ENCODE measurements at places on chromosomes 12 and 14.

GRCh38 chr12:84607170-84607819 lies 305.3 kb downstream of the SLC6A15 start:
- H3K4me3 ChIP-seq: no peak overlapping the region
- H3K27me3 ChIP-seq: no peaks in the 10 kb centered on the region
- no peaks in the 10 kb centered on the region for H3K4me1 ChIP-seq

- H3K27me3 ChIP-seq: peaks cover 34% of the 10 kb centered on the region
- no peak overlapping the region for H3K27ac ChIP-seq
- no peak for DNase-seq
- no peaks in the 10 kb centered on the region for H3K4me1 ChIP-seq
- H3K36me3 ChIP-seq: no peaks in the 10 kb centered on the region
Measured at GRCh38 chr14:99675951-99676350, 8.1 kb upstream of the CYP46A1 start.

GRCh38 chr14:75426332-75427125 lies 1.3 kb upstream of the JDP2 start:
- no peak for DNase-seq
- no peaks in the 10 kb centered on the region for H3K27me3 ChIP-seq
- peak overlapping the region; percentile 50 for H3K4me3 ChIP-seq
- H3K36me3 ChIP-seq: no peaks in the 10 kb centered on the region

- H3K27me3 ChIP-seq: peaks cover 53% of the 10 kb centered on the region
- no peak overlapping the region for H3K4me3 ChIP-seq
- no peaks in the 10 kb centered on the region for H3K4me1 ChIP-seq
- H3K27ac ChIP-seq: no peak overlapping the region
- H3K36me3 ChIP-seq: no peaks in the 10 kb centered on the region
Measured at GRCh38 chr14:103281496-103282231, 52.4 kb upstream of the EIF5 start.

- no peak overlapping the region for H3K4me3 ChIP-seq
- H3K27me3 ChIP-seq: no peaks in the 10 kb centered on the region
- no peak for DNase-seq
- H3K27ac ChIP-seq: no peak overlapping the region
- no peaks in the 10 kb centered on the region for H3K4me1 ChIP-seq
- H3K36me3 ChIP-seq: no peaks in the 10 kb centered on the region
Measured at GRCh38 chr12:74401966-74402365, 135.7 kb upstream of the ATXN7L3B start.

DNA sequence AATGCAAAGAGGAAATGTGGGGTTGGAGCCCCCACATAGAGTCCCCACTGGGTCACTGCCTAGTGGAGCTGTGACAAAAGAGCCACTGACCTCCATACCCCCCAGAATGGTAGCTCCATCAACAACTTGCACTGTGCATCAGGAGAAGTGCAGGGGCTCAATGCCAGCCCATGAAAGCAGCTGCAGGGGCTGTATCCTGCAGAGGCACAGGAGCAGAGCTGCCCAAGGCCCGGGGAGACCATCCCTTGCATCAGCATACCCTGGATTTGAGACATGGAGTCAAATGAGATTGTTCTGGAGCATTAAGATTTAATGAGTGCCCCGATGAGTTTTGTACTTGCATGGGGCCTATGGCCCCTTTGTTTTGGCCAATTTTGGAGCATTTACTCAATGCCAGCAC lies 1023.6 kb downstream of the VRK1 start:
- DNase-seq: no peak
- H3K4me3 ChIP-seq: no peak overlapping the region
- no peaks in the 10 kb centered on the region for H3K4me1 ChIP-seq
- no peaks in the 10 kb centered on the region for H3K36me3 ChIP-seq
- H3K27ac ChIP-seq: no peak overlapping the region

GRCh38 chr14:40682131-40682913 lies 924.4 kb upstream of the LRFN5 start:
- H3K27me3 ChIP-seq: no peaks in the 10 kb centered on the region
- no peaks in the 10 kb centered on the region for H3K36me3 ChIP-seq
- no peak overlapping the region for H3K4me3 ChIP-seq
- H3K27ac ChIP-seq: no peak overlapping the region
- no peak for DNase-seq
- H3K4me1 ChIP-seq: no peaks in the 10 kb centered on the region

DNA sequence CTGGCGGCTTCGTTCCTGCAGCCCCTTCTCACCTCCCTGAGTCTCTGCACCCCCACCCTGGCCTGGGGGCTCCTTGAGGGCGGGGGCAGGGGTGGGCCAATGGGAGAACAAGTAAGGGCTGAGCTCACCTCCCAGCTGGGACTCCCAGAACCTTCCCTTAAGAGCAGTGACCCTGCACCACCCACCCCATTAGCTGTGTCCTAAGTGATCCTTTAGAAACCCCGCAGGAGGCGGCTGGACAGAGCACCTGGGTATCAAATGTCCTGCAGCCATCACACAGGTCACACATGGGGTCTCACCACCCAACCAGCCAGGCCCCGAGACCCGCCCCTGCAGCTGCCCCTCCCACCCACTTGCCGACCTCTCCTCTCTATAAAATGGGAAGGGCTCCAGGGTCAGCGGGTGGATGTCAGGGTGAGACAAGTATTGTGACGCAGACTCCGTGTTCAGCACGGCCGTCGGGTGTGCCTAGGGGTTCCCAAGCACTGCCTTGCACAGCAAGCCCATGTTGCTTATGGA lies 151.2 kb upstream of the C14orf180 start:
- H3K27ac ChIP-seq: no peak overlapping the region
- H3K36me3 ChIP-seq: no peaks in the 10 kb centered on the region
- H3K4me1 ChIP-seq: no peaks in the 10 kb centered on the region
- no peak overlapping the region for H3K4me3 ChIP-seq

- H3K4me1 ChIP-seq: no peaks in the 10 kb centered on the region
- no peak overlapping the region for H3K4me3 ChIP-seq
- no peak for DNase-seq
- no peaks in the 10 kb centered on the region for H3K27me3 ChIP-seq
- H3K36me3 ChIP-seq: peaks cover 81% of the 10 kb centered on the region
Measured at GRCh38 chr14:75107186-75107585, 19.7 kb downstream of the NEK9 start.

- H3K36me3 ChIP-seq: no peaks in the 10 kb centered on the region
- no peaks in the 10 kb centered on the region for H3K27me3 ChIP-seq
- DNase-seq: no peak
- H3K27ac ChIP-seq: no peak overlapping the region
- H3K4me1 ChIP-seq: no peaks in the 10 kb centered on the region
Measured at GRCh38 chr14:101196051-101196712, 292.7 kb upstream of the RTL1 start.

- peaks cover 15% of the 10 kb centered on the region for H3K27me3 ChIP-seq
- no peak overlapping the region for H3K4me3 ChIP-seq
- H3K4me1 ChIP-seq: no peaks in the 10 kb centered on the region
- DNase-seq: no peak
- H3K36me3 ChIP-seq: no peaks in the 10 kb centered on the region
- H3K27ac ChIP-seq: no peak overlapping the region
Measured at GRCh38 chr14:49505041-49505766, 81.0 kb downstream of the RPS29 start.

DNA sequence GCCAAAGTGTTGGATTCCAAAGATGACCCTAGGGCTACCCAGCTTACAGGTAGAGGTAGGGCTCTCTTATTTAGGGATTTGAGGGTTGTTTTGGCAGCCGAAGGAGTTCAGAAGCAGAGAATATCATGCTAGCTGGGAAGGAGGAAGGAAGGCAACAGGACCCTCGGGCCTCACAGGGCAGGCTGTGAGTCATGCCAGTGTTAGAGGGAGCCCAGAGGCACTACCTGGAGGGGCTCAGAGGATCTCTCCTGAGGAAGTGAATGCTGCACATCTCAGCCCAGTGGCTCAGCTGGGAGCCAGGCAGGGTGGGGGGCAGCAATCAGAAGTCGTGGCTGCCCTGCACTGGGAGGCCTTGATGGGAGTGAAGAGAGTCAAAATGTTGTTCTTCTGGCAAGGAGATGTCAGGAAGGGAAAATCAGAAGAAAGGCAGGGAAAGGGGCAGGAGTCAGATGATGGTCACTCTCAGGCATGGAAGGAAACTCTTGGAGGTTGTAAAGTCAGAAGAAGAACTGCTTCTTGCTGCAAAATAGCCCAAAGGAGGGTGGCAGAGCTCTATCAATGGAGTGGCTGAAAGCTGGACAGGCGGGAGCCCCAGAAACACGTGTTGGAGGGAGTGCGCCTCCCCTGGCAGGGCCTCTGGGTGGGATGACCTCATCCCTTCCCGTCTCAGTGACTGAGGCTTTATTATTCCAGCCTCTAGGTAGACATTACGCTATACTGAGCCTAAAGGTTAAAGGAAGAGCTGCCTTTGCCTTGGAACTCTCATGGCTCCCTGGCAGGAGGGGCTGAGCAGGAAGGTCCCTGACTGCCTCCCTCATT lies 141.3 kb downstream of the SMOC1 start:
- no peaks in the 10 kb centered on the region for H3K27me3 ChIP-seq
- DNase-seq: no peak
- no peak overlapping the region for H3K4me3 ChIP-seq
- no peaks in the 10 kb centered on the region for H3K36me3 ChIP-seq

GRCh38 chr12:14284184-14284722 lies 81.2 kb upstream of the ATF7IP start:
- H3K36me3 ChIP-seq: no peaks in the 10 kb centered on the region
- no peak overlapping the region for H3K4me3 ChIP-seq
- H3K27ac ChIP-seq: peak overlapping the region; percentile 6
- H3K27me3 ChIP-seq: no peaks in the 10 kb centered on the region
- H3K4me1 ChIP-seq: no peaks in the 10 kb centered on the region

DNA sequence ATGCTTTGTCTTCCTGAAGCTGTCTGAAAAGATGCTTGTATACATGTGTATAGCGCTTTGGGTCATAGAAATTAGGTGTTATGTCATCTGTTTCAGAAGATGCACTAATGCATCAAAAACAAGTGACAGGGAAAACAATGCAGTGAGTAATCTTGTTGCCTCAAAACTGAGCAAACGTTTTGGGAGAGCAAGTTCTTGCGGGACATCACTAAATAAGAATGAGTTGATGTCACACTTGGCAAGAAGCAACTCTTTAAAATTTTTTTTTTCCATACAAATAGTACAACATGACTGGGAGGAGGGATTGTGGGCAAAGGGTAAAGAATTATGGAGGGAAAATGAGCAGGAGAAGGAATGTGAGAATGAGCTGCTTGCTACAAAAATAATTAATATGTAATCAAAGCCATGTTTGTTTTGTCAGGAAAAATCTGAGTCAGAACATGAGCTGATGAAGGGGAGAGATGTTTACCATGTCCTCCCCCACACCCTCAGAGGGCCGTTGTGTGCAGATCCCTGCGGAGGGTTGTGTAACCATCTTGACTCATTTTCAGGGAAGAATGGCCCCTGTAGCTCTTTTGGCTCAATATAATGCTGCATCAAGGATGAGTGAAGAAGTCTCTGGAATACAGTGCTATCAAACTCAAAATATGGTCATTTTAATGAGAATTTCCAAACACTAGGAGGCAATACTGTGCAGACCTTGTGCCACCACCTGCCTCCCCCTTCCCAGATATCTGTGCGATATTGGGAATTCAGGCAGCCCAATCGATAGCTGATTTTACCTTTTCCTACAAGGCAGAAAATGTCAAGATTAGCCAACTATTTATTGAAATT lies 41.4 kb downstream of the BORCS5 start:
- DNase-seq: no peak
- no peak overlapping the region for H3K4me3 ChIP-seq
- no peaks in the 10 kb centered on the region for H3K27me3 ChIP-seq
- H3K4me1 ChIP-seq: no peaks in the 10 kb centered on the region
- peaks cover 3% of the 10 kb centered on the region for H3K36me3 ChIP-seq
- H3K27ac ChIP-seq: no peak overlapping the region

- H3K27me3 ChIP-seq: no peaks in the 10 kb centered on the region
- no peak overlapping the region for H3K27ac ChIP-seq
- H3K4me1 ChIP-seq: no peaks in the 10 kb centered on the region
- no peak for DNase-seq
Measured at GRCh38 chr14:83433618-83434017, 1900.0 kb upstream of the SEL1L start.

- H3K36me3 ChIP-seq: no peaks in the 10 kb centered on the region
- no peak overlapping the region for H3K27ac ChIP-seq
- no peak for DNase-seq
- H3K4me3 ChIP-seq: no peak overlapping the region
Measured at GRCh38 chr12:49872781-49873181, 29.9 kb upstream of the BCDIN3D start.

DNA sequence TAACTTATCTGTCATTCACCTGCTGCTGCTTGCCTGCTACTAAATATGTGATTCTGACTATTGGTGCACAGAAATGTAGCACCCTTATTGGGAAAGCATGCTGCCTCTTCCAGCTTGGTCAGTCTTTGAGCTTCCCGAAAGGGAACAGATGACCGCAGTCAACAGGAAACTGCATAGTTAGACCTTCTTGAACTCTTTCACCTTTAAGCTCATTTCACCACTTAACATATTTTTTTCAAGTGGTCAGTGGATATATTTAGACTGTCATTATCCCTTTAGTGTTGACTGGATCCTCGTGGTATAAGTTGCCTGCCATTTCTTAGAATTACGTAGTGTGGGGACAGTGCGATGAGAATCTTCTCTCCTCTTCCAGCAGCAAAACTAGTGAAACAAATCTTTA lies 224.9 kb downstream of the FBXL14 start:
- no peak overlapping the region for H3K4me3 ChIP-seq
- no peaks in the 10 kb centered on the region for H3K27me3 ChIP-seq
- no peaks in the 10 kb centered on the region for H3K4me1 ChIP-seq
- no peak overlapping the region for H3K27ac ChIP-seq
- no peak for DNase-seq
- H3K36me3 ChIP-seq: peaks cover 5% of the 10 kb centered on the region

DNA sequence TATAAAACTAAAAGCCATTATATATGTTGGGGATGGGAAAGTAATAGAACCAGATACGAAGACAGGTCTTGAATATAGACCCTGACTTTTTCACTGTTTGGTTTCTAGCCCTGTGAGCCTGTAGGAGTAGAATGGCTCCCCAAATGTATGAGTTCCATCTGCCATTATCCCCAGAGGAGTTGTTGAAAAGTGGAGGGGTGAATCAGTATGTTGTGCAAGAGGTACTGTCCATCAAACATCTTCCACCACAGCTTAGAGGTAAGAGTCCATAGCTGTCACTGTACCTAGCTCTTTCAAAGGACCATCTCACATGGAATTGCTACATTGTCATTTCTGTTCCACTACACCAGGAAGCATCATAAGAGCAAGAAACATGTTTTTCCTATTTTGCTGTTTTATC lies 1.1 kb downstream of the NCAPD2 start:
- H3K27me3 ChIP-seq: no peaks in the 10 kb centered on the region
- peak overlapping the region; percentile 43 for H3K27ac ChIP-seq
- DNase-seq: no peak
- H3K4me3 ChIP-seq: peak overlapping the region; percentile 15
- H3K4me1 ChIP-seq: peaks cover 21% of the 10 kb centered on the region

DNA sequence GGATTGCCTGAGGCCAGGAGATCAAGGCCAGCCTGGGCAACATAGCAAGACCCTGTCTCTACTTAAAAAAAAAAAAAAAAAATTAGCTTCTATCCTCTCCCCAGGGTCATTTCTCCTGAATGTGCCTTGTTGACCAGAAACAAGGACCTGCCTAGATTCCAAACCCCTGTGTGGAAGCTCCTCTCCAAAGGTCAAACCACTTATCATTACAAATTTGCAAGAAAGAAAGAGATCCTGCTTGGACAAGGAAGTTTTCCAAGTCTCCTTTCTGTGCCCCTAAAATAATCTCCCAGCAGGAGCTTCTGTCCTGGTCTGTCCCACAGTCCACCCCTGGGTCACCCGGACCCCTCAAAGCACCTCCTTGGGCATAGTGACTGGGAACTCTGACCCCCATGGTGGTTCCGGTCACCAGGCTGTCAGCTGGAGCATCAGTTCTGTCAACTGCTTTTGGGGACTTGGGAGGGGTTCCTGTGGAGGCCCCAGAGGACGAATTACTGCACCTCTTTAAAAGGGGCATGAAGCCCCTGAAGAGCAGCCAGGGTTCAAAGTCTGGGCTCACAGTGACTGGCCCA lies 38.4 kb downstream of the ACTN1 start:
- H3K27me3 ChIP-seq: no peaks in the 10 kb centered on the region
- H3K4me1 ChIP-seq: peaks cover 18% of the 10 kb centered on the region
- no peak overlapping the region for H3K27ac ChIP-seq
- DNase-seq: no peak
- H3K36me3 ChIP-seq: peaks cover 6% of the 10 kb centered on the region
